ENCODE measurements at places on chromosomes 2 and 18. TPM values are rescaled to one million over a fixed set of nuclear protein-coding genes. Genes with fewer than 3 reads are reported as not detected.
A peak's percentile ranks its signal among the peaks of the same experiment; 100 is the strongest.

Gene RASGRP3
- 19.8 TPM for total RNA-seq

GRCh38 chr2:145431181-145431951 is 911.4 kb upstream of the ZEB2 start:
- DNase-seq: peak; percentile 9

DNA sequence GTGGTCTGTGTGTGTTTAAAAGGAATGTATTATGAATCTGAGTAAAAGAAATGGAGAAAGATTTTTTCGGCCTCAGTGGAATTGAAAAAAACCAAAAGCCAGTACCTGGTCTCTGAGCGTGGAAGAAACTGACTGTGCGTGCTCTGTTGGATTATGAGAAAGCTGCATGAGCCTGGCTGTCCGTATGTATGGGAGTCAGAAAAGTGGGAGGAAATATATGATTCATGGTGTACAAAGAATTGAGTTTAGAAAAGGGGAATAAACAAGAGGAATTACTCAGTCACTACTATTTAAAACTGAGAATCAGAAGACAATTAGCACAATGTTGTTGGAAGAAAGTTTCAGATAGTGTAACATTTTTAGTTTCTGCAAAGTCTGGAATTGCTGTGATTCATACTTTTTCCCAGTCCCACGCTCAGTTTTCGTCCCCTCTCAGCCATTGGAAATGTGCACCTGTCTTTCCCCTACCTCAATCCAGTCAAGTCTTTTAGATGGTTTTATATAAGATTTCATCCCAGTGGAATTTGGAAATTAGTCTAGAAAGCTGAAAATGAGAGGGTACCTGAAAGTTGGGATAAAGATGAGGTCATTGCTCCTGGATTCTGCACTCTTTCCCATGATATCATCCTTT is 66.4 kb upstream of the CHMP1B start:
- no peak for DNase-seq

GRCh38 chr2:240575101-240575965 is 7.0 kb downstream of the RNPEPL1 start:
- DNase-seq: no peak

DNA sequence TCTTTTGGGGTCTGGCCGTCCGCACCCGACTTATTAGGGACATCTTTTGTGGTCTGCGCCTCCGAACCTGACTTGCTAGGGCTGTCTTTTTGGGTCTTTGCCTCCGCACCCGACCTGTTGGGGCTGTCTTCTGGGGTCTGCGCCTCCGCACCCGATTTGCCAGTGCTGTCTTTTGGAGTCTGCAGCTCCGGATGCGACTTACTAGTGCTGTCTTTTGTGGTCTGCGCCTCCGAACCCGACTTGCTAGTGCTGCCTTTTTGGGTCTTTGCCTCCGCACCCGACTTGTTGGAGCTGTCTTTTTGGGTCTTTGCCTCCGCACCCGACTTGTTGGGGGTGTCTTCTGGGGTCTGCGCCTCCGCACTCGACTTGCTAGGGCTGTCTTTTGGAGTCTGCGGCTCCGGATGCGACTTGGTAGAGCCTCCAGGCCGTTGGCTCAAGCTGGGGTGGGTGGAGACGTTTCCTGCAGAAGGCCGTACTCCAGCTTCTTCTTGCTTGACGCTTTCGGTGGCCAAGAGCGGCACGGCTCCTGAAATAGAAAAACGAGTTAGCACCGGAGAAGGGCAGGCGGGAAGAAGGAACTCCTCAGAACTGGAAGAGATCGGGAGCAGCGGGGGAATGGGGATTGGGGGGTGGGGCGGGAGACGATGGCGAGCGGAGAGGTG is 498 bp downstream of the TGOLN2 start:
- peak; percentile 48 for DNase-seq

- no peak for DNase-seq
Measured at GRCh38 chr2:238730001-238730669, 117.8 kb upstream of the TWIST2 start.

DNA sequence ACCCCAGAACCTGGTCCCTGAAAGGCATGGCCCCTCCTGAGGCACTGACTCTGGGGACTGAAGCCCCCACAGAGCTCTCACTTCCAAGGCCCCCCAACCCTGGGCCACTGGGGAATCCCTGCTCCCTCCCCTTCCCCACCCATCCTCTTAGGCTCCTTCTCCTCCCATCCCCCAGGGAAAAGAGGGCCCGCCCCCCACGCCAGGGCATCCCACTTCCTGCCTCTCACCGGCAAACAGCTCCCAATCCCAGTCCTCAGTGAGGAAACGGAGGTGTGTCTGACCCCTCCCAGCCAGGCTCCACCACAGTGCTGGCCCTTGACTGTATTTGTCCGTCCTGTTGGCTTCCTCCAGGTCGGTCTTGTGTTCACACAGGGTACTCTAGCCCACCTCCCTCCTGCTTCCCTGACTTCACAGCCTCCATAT is 35.0 kb upstream of the PTMA start:
- DNase-seq: peak; percentile 76
